ENCODE measurements at places on chromosomes 7 and 10.

GRCh38 chr7:27185013-27185853 lies at the start of gene HOXA11:
HOXA11 (minus strand) TSS chr7:27185232; CDS start chr7:27185144, 88 bp downstream.
- DNase-seq = no peak

GRCh38 chr10:85642421-85643170 lies 724.0 kb downstream of the GRID1 start:
- peak; percentile 23 for DNase-seq

DNA sequence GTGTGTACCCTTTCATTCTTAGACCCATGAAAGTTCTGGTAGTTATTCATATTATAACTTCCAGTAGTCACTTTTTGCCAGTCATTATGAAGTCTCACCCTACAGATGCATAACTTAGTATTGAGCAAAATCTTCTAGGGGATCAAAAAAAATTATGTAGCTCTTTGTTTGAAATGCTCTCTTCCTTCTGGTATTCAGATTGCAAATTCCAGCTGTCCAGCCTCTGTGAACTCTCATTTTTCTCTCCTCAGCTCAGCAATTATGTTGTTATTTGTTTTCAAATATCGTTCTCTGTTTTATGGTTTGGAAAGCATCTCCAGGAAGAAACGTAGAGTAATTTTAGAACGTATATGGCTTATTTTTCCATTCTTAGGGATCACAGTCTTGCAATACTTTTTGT lies 442.5 kb downstream of the SEMA3D start:
- DNase-seq = no peak

GRCh38 chr10:3102720-3103427 lies 35.5 kb downstream of the PFKP start:
- no peak for DNase-seq

DNA sequence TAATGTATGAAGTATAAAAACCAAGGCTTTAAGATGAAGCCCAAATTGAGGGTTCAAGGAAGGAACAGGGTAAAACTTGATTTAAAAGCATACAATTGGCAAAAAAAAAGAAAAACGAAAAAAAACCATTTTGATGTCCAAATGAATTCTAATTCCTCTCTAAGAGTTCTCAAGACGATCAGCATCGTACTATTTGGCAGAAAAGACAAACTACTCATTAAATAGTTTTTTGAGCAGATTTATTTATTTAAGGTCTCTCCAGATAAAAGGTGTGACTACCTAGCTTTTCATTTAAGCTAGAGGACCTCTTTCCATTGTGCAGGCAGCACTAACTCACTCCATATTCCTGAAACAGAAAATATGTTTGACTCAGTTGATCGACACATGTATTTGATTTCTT lies 245.0 kb downstream of the KIAA1217 start:
- DNase-seq = no peak

DNA sequence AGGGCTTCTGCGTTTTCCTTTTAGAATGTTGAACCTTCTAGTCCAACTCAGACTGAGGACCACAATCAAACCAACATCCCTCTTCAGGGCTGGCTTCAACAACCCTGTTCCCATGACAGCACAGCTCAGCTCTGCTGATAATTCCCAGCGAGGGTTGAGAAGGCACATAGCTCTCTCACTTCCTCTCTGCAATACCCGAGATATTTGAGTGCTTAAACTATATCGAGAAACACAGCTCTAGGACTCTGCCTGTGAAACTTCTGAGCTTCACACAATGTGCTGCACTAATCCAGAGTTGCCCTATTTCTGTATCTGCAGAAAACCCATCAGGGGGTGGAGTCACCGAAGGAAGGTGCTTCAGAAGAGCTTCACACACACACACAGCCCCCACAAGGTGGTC lies 1.6 kb upstream of the ADARB2 start:
- DNase-seq = no peak

DNA sequence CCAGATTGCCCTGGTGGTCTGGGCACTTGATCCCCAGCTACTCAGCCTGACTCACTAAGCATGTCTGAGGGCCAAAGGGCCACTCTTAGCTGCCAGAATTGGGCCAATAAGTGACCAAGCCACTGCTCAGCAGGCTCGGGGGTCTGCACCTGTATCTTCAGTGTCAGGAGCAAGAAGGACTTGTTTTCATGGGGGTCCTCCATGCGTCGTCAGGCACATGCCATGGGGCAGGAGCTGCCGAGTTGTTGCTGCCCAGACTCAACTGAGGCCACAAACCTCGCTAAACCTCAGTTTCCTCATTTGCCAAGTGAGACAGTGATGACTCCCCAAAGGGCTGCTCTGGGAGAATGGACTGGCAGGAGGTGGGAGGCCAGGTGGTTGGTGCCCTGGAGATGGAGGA lies 158.6 kb upstream of the GDF10 start:
- no peak for DNase-seq

- DNase-seq = no peak
Observed at GRCh38 chr10:97916586-97916985, 66.9 kb downstream of the GOLGA7B start.

Data from GOT3 (cell line).